GM12864 (cell line): ENCODE measurements at places on chromosomes 2 and 18.

DNA sequence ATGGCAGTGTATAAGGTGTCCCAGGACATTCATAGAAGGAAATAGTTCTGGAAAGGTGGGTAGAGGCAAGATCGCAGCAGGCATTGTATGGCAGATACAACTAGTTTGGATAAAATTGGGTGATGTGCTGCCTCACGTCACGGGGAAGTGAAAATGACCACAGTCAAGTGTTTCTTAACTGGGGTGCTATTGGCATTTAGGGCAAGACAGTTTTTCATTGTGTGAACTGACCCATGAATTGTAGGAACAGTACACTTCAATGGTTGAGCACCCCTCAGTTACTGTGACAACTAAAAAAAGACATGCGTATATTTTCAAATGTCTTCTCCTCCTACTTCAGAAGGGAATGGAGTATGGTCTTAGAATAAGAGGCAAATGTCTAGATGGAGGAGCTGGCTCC lies 22.3 kb upstream of the CYRIA start:
- no peak for DNase-seq

- DNase-seq, result no peak
Measured at GRCh38 chr2:74053959-74054715, 69.4 kb downstream of the TET3 start.

DNA sequence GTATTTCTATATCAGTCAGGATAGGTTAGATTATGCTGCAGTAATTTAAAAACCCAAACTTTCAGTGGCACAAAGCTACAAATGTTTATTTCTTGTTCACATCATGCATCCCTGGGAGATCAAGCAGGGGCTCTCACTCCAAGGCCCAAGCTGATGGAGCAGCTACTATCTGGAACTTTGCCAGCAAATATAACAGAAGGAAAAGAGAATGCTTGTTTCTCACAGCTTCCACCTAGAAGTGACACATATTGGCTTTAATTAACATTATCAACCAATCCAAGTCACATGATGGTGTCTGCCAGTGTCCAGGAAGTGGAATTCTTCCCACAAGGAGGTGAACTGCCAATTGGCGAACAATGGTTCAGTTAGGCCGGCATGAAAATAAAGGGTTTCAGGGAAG lies 306.9 kb downstream of the BCL11A start:
- DNase-seq, result no peak

- no peak for DNase-seq
Measured at GRCh38 chr2:15800495-15801329, 139.6 kb upstream of the MYCN start.

DNA sequence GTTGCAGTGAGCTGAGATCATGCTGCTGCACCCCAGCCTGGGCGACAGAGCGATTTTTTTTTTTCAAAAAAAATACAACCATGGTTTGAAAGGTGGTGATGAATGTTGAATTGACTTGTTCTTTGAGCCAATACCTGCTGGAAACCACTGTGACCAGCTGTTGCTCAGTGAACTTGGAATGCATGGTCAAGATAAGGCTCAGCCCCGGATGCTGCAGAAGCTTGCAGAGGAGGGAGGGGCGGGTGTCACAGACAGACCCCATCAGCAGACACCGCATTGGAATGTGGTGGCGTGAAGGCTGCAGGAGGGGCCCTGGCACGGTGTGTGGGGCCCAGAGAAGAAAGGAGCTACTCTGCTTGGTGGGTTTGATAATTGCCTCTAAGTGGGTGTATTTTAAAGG lies 91.6 kb downstream of the ITGB1BP1 start:
- no peak for DNase-seq

GRCh38 chr18:74264303-74265020 lies 27.3 kb downstream of the CYB5A start:
- peak; percentile 37 for DNase-seq

GRCh38 chr18:11655606-11655932 lies 33.5 kb upstream of the GNAL start:
- DNase-seq, result no peak
